ENCODE measurements at places on chromosomes 6 and 20.
A peak's percentile ranks its signal among the peaks of the same experiment; 100 is the strongest.

DNA sequence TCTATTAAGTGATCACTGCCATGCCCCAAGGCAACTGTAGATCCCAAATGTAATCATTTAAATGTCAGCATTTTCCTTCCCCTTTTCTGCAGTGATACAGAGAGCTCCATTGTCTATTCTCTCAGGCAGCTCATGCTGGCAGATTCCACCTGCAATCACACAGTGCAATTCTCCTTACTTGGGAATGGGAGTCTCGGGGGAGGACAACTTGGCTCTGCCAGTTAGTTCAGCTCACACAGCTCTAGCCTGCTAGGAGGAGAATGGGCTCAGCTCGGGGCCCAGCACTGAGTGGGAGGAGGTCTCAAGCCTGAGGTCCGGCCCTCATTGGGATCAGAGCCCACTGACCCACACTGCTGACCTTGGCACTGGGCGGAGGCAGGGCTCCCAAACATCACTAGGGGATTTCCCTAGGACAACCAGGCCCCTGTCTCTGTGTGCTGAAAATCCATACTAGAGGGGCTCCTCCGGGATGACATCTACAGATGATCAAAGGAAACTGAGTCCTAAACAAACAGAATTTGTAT, 109.2 kb upstream of the ASF1A start:
- no peak for DNase-seq

DNA sequence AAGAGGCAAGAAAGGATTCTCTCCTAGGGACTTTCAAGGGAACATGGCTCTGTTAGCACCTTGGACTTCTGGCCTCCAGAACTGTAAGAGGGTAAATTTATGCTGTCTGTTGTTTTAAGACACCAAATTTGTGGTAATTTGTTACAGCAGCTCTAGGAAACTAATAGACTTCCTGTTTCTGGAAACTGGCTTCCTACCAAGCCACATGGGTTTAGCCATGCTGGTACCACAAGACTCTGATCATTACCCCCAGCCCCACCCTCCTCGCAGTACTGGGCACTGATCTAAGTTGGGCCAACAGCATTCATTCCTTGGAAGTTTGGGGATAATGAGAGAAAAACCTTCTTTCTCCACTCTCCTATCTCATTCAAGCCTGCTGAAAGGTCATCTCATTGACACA, 109.5 kb upstream of the SMLR1 start:
- no peak for DNase-seq

GRCh38 chr6:17870300-17871188, 116.9 kb downstream of the KIF13A start:
- DNase-seq = no peak

DNA sequence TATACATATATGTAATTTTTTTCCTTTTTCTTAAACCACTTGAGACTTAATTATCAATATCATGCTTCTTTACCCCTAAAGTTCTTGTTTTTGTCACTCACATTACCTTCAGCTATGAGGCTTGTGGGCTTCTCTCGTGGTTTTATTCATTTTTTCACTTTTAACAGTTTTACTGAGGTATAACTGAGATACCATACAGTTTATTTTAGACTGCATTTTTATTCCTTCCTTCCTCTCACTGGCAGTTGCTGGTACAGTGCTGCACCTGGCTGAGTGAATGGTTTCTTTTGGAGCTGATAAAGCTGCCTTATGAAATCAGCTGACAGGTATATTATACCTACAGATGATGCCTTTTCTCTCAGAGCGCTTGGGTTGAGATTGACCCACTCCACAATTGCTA, 54.4 kb downstream of the LRP11 start:
- DNase-seq = no peak

- no peak for DNase-seq
Measured at GRCh38 chr6:20791944-20792343, 257.7 kb downstream of the CDKAL1 start.

GRCh38 chr20:48584391-48585060, 243.3 kb downstream of the PREX1 start:
- DNase-seq = no peak

DNA sequence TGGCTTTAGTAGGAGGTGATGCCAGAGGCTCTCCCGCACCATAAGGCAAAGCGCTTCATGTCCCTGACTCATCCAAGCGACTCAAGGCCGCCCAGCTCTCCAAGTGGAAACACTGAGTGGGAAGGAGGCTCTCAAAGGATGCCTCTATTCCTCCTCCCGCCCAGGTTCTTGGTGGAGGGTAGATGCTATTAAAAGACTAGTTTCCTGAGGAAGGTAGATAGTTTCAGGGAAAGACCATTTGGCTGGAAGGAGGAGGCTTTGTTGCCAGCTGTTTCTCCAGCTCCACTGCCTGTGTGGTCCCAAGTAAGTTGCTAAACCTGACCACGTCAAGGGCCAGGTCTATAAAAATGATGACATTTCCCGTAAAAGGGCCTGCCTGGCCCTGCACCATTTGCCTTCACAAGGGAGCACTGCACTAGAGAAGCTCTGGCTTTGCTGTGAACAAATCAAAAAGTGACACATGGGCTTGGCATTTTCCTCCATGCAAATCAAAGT, 48.2 kb downstream of the GMDS start:
- DNase-seq = no peak

GRCh38 chr6:118725944-118726343, 74.6 kb upstream of the CEP85L start:
- DNase-seq = no peak

DNA sequence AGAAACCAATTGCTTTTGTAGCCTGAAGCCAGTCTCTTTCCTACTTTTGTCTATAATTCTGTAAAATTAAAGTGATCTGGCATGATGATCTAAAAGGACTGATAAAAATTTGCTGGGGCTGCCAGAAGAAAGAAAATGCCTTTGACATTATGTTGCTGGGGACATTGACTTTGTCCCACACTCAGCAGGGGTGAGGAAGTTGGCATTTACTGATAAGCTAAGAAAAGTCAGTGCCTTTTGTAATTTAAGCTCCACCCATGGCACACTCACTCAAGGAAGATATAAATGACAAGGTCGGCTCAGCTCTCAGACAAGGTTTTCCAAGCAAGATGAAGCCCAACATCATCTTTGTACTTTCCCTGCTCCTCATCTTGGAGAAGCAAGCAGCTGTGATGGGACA, at the start of gene SEMG1:
SEMG1 (plus strand) TSS at position 309 of the 400 bp plus-strand sequence; CDS start at position 330, 21 bp downstream.
- no peak for DNase-seq

- no peak for DNase-seq
Measured at GRCh38 chr6:2181567-2181966, 63.8 kb downstream of the GMDS start.

- DNase-seq = peak; percentile 85
Measured at GRCh38 chr6:158999666-159000403, at the start of gene RSPH3. TSS of gene RSPH3 (minus strand) at chr6:159000202. CDS start at chr6:158999550, 652 bp downstream.
